Activated naive CD4-positive, alpha-beta T cell (primary cell): ENCODE measurements at places on chromosomes 2 and 18.

GRCh38 chr18:29164020-29164706 is 987.2 kb upstream of the CDH2 start:
- DNase-seq, result no peak

DNA sequence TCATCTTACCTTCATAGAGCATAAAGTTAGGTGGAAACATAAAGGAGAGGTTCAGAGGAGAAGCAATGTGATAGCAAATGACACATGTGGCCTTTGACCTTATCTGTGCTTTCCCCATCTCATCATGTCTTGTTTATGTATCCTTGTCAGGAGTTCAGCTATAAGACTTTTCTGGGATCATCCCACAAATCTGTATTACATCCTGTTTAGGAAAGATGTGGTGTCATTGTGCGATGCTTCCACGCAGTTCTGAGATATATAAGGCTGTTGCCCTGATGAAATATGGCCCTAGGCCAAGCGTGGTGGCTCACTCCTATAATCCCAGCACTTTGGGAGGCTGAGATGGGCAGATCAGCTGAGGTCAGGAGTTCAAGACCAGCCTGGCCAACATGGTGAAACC is 15.5 kb upstream of the MGAT5 start:
- DNase-seq, result no peak

- DNase-seq, result no peak
These were observed 424.5 kb upstream of the CRIM1 start for GRCh38 chr2:35931115-35931514.

DNA sequence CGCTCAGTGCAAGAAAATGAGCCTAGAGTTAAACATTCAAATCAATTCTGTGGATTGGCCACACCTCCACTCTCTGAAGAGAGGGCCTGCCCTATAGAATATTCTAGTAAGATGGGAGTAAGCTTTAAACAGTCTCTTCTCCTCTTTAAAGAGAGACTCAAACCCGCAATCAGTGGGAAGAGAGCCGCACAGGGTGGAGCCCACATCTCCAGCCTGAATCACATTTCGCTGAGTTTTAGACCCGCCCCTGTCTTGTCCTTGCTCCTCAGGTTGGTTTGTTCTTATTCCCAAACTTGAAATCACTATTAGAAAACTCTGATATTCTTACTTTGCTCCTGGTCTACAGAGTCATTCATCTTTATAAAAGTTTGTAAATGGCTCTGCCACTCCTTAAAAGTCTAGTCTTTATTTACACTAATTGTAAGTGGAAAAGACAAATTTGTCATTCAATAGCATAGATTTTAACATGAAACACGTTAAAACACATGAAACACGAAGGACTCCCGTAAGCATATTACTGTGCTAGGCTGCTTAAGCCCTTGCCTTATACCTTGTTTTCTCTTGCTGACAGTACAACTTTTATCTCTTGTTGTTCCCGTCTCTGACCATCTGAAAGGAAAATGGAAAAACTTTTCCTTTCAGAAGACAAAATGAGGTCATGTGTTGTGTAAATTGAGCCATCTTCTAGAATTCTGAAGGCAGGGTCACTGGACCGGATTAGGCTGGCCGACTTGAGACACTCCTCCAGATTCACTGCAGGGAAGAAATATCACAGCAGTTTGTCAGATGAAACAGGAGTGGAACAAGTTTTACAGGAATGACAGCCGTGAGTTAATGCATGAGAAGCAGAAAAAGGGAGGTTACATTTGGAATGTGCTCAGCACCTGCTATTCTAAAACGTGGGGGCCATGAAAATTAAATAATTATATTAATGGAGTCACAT is 5.6 kb downstream of the DSC1 start:
- DNase-seq, result no peak

DNA sequence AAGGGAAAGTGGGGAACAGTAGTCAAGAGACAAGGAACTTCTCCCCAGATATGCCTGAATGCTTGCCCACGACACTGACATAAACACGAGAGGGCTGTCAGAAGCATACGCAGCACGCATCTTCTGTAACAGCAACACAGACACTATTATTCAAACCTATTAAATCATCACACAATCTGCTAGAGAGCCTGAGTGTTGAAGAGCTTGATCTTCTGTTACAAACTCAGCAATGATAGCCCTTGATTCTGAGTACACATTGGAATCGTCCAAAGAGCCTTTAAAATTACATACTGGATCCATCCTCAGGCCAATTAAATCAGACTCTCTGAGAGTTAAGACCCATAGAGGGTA is 111.6 kb downstream of the ZNF521 start:
- no peak for DNase-seq

GRCh38 chr2:130376433-130377293 is 20.8 kb downstream of the PTPN18 start:
- DNase-seq, result no peak

GRCh38 chr2:195331129-195331528 is 325.9 kb upstream of the SLC39A10 start:
- DNase-seq, result no peak

DNA sequence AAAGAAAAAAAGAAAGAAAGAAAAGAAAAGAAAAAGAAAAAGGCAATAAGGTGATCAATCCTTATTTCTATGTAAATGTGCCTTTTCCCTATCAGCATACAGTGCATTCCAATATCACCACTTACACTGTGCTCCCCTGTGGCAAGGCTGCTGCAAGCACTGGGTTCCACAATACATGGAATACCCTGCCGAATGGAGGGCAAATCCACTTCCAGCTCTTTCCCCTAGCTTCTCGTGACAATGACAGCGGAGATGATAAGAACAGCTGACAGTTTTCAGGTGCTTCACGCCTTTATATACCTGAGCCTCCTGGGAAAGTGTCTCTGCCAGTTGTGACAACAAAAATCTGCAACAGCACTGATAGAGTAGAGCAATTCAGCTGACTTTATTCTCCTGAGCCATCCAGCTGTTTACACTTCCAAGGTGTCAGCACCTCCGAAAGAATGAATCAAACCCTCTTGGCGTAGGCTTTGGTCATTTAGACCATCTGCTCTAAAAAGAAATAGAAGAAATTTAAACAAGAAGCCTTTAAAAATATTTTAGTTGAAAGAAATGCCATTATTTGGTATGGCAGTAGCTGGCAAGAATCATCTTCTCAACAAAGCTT is 135.2 kb upstream of the RNF152 start:
- no peak for DNase-seq

DNA sequence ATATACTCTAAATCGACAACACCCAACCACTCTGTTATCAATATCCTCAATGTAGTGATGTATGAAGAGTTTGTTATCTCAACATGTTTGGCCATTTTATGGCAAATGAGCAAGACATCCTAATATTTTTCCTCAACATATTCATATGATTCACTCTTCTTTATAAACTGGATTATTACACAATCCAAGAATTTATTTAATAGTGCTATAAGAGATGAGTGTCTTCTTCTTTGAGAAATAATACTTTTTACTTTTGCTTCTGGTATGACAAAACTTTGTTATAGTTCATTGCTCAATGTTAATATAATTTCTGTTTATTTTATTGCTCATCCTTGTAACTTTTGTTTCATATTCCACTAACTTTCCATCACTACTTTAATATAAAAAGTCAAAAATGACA is 44.3 kb downstream of the SCN9A start:
- no peak for DNase-seq

DNA sequence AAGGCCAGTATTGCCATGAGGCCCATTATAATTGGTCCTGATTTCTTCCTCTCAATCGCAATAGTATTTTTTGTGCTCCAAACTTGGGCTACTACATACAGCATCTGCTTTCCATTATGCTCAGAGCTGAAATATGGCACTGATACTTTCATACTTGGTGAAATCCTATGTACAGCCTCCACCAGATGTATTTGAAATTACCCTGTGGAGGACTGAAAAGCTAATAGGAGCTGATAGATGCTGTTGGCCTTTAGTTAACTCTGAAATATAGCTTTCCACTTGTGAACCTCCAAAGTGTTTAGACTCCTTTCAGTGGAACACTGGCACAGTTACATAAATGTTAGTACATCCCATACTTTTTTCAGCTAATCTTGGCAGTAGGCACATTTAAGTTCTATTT is 205.7 kb downstream of the NEDD4L start:
- DNase-seq, result no peak

- no peak for DNase-seq
These were observed 45.8 kb downstream of the TMEM17 start for GRCh38 chr2:62460175-62460574.

GRCh38 chr2:173239644-173240043 is 115.0 kb upstream of the CDCA7 start:
- no peak for DNase-seq

DNA sequence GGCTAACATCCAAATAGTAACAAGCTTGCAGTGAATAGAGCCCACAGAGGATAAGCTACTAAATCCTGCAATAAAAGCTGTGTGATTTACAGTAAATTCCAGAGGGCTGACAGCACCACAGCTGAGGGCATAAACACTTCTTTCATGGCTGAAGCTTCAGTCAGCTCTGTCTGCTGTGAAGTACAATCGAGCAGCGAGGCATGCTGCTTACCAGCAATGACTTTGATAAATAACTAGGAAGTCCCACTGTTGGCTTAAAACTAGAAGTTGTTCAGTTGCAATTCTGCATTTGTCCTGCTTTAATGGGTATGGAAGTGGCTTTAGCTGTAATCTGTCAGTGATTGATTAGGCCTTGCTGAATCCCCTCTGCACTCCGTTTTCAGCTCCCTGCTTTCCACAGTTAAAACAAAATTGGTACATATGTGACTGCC is 65.2 kb upstream of the FIGN start:
- DNase-seq, result no peak

GRCh38 chr2:176117823-176118371 is 1.3 kb downstream of the HOXD10 start:
- no peak for DNase-seq

DNA sequence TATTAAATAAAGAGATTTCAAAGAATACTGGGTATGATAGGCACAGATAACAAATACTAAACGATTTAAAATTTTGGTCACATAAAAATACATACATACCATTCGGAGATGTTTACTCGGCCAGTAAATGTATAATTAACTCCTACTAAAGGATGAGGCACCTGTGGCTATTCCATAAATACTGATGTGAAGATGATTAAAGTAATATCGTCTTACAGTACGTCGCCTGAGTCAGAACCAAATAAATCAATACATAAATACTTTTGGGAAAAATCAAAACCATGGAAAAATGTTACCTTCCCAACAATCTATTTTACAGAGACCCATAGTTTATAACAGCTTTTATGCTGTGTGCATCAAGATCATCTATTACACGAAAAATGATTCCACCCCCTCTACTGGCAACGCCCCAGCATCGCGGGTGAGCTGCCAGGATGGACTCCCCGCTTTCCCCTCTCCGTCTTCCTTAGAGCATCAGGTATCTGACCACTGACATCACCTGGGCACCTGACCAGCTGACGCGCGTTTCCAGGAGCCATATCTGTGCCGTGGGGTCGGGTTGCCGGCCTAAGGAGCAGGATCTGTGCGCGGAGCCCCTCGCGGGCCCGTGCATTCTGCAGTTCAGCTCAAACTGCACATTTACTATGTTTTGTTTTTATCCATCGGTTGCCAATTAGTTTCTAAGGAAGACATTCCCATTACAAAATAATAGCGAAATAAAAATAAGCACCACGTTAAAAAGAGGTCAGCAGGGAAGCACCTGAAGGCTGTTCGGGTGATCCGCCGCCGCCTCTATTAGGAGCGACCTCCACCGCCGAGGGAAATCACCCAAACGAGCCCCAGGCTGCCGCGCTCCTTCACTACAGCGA is 901 bp downstream of the ICA1L start:
- peak; percentile 51 for DNase-seq

DNA sequence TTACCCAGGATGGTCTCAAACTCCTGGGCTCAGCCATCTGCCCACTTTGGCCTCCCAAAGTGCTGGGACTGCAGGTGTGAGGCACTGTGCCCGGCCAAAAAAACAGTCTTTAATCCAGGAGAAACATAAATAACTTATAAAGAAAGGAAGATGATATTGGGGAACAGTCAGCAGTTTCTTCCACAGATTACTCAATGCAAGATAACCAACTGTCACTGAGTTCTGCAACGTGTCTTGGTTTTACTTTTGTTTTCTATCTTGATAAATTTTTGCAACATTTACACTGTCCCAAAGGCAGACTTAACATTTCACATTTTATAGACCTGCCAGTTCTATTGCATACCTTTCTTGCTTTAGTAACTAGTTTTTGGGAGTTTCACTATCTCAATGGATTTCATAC is 71.1 kb downstream of the ANKRD44 start:
- no peak for DNase-seq

DNA sequence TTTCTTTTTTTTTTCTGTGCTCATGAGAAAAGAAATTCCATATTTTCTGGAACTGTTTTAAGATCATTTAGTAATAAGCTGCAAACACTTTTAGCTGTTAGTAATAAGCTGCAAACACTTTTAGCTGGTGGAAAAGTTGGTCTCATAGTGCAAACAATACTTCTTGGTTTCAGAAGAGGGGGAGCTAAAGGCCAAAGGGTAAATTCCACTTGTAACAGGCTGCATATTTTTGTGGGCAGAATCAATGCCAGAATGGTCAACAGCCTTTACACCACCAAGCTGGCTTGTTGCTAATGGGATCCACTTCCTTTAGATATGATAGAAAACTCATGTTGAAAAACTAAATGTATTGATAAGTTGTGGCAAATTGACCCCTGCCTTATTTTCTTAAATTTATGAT is 356.8 kb downstream of the NR4A2 start:
- DNase-seq, result no peak

DNA sequence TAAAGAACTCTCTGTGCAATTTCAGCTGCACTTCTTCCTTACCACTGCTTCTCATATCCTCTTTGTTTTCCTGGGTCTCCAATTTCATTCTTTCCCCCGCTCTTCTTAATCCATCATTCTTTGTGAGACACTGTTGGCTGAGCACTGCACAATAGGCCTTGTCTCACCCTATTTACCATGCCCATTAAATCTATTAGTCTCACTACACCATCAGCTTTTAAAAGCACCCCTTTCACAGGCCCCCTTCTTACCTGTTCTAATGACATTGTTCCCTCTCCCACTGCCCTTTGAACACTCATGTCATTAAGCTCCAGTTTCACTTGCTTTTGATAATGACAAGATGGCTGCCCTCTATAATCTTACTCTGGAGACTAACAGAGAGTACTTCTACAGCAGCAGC is 404.1 kb upstream of the ACVR2A start:
- DNase-seq, result no peak

DNA sequence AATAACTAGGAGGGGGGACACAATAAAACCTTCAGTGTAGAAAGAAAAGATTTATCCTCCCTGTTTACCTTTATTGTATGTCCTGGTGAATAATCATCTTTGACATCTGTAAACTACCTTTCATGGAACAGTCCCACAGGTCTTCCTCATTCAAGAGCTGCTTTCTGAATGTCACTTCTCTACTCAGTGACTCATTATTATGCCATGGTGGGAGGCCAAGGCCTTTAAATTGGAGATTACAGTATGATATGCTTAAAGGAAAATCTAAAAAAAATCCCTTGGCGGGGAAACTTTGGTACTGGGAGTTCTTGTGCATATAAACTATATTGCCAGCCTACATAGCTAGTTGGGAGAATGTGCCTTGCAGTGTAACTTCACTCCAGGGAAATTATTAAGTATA is 713.0 kb downstream of the TDRD15 start:
- DNase-seq, result no peak

GRCh38 chr2:32118055-32118454 is 47.6 kb upstream of the SLC30A6 start:
- DNase-seq, result no peak
